Hematopoietic multipotent progenitor cell treated with erythropoietin and hydrocortisone succinate and interleukin-3 and kit ligand, for 8 days (in vitro differentiated cells): ENCODE measurements at places on chromosomes 3 and 15.
A peak's percentile ranks its signal among the peaks of the same experiment; 100 is the strongest.

- DNase-seq, result no peak
Observed at GRCh38 chr15:25416693-25417092, 22.1 kb downstream of the UBE3A start.

DNA sequence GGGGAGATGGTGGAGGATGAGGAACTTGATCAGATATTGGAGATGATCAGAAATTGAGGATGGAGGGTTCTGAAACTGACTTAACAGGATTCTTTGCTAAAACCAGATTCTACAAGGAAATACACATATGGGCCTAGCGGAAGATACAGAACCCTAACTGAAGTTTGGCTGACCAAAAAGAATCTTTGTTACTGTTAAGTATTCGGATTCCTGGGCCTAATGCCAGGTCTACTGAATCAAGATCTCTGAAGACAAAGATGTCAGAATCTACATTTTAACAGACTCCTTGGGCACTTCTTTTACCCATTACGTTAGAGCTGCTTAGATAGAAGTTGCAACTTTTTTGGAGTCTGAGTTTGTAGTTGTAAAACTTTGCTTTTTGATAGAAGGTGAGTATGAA is 137.7 kb downstream of the FNDC3B start:
- DNase-seq, result no peak

GRCh38 chr3:184703657-184704056 is 8.2 kb downstream of the MAGEF1 start:
- DNase-seq, result no peak

GRCh38 chr3:53161820-53162671 is 1.0 kb downstream of the PRKCD start:
- DNase-seq, result no peak

GRCh38 chr3:190593075-190593474 is 79.2 kb downstream of the IL1RAP start:
- no peak for DNase-seq

DNA sequence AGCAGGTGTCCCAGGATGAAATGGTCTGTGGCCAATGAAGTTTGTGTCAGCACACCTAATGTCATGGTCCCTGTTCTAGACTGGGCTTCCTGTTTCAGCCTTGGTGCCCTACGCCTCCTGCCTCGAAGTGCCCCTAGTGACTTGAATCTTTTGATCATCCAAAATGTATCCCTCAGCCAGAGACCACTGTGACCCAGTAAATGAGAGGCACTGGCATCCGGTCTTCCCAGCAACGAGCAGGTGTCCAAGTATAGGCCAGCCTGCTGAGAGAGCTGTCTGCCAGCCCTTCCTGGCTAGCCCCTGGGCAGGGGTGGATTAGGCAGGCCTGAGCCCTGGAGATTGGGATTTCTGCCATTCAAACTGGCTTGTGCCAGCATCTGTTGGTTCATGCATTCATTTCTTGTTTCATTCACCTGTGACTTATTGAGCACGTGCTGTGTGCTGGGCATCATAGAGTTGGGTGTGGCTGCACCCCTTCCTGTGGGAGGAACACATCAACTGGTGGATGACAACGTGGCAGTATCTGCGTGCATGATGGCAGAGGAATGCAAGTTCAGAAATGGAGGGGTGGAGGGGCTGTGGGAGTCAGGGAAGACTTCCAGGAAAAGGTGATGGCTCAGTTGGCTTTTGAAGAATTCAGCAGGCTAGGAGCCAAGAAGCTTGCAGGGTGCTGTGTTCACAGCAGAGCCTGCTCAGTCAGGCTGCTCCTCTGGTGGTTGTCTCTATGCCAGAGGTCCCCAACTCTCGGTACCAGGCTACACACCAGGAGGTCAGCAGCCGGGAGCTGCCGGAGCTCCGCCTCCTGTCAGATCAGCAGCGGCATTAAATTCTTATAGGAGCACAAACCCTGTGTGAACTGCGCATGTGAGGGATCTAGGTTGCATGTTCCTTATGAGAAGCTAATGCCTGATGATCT is 21.6 kb downstream of the ESYT3 start:
- DNase-seq, result no peak

DNA sequence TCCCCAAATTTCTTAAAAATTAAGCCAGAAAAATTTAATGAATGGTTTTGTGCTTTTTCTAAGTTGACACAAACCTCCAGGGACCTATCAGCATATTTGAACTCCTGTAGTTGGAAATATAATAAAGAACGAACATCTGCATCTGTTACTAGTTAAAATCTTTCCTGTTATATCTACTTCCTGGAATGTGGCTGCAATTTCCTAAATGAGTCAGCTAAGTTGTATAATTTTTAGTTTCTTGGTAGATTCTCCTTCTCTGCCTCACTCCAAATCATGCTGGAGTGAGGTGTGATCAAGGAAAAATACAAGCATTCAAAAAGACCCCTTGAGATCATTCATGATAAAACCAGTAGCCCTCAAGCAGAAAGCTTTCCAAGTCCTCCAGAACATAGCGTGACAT is 106.2 kb upstream of the MCTP2 start:
- no peak for DNase-seq

DNA sequence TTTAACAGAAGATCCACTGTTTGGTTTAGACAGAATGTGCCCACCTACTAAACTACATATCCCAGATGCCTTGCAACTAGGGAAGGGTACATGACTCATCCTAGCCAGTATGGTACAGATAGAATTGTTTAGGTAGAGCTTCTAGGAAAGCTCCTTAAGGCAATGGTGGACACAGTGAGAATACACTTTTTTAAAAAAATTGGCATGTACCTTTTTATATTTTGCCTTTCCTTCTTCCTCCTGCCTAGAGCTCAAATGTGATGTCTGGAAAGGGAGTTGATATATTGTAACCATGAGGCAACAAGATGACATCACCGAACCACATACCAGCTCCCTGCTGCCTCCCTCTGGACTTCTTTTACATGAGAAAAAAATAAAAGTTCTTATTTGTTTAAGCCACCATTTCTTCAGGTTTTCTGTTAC is 14.4 kb upstream of the C3orf80 start:
- DNase-seq, result peak; percentile 55

DNA sequence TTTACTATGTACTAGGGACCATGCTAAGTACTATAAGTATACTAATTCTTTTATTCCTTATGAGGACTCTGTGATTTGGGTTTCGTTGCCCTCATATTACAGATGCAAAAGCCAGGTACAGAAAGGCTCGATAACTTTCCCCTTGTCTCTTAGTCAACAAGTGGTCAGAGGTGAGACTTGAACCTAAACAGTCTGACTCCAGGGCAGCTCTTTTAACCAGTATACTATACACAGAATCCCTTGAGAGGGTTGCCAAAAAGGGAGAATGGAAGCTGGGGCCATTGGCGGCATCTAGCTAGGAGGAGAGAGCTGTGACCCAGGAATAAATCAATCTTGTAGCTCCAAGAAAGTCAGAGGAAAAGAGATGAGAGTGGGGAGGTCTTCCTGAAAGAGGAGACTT is 92.4 kb downstream of the TOP2B start:
- no peak for DNase-seq

DNA sequence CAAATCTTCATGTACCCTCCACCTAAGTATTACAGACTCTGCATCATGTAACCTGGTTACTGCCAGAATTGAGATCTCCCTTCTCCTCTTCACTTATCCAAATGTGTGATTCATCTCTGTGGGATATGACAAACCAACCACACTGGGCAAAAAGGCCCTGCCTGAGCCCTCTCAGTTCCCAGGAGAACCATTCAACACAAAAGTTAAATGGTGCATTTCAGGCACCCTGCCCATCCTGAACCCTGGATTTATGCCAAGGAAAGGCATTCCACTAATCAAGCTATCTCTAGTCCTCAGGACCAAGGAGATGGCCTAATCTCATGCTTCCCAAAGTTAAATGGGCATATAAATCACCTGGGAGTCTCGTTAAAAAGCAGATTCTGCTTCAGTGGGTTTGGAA is 108.5 kb downstream of the TNIK start:
- peak; percentile 39 for DNase-seq

DNA sequence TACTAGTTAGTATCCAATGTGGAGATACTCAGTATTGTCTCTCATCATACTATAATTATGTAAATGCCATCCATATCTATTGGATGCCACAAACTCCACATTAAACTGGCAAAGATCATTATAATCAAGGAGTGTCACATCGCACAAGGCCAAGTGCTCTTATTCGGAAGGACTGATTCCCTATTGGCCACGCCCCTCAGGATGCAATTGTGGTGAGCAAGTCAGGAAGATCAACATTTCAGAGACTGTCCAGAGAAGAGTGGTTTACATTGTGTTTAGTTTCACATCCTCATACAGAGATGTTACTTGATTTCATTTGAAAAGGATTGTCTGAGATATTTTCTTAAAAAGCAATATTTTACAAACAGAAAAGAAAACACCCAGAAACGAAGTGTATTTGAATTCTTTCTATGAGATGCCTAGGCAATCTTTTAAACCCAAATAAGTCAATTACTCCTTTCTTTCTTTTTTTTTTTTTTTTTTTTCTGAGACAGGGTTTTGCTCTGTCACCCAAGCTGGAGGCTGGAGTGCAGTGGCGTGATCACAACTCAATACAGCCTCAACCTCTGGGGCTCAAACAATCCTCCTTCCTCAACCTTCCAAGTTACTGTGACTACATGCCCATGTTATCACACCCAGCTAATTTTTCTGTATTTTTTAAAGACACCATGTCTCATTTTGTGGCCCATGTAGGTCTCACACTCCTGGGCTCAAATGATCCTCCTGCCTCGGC is 369.1 kb downstream of the RBMS3 start:
- no peak for DNase-seq

GRCh38 chr3:136070953-136071949 is 105.7 kb downstream of the PPP2R3A start:
- peak; percentile 19 for DNase-seq

DNA sequence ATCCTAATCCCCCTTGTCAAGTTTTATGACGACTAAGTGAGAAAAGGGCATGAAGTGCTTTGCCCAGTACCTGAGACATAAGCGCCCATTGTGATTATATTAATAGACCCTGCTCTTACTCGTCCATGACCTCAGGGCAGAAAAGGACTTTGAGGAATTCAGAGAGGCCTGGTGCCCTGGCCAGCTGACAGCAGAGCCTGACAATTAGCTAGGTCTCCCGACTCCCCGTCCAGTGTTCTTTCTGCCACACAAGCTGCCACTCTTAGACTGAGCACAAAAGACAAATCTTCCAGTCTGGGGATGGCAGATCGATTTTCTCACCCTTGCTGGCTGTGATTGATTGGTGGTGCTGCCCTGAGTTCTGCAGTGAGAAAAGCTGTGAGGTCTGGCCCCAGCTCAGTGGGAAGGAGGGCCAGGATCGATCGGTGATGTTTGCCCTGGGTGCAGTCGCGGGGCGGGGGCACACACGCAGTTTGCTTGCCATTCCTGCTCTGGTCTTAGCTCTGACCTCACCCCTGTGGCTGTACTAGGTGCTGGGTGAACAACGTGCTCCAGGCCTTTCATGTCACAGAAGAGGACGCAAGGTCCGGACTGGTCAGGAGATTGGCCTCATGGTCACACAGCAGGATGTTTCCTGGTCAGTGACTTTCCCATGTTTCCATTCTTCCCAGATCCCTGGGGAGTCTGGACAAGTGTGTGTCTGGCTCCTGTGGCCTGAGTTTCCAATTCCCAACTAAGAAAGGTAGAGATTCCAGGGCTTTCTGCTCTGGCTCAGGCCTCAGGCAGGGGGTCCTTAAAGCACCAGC is 67.4 kb upstream of the TLE3 start:
- DNase-seq, result no peak

GRCh38 chr15:65638681-65639089 is 16.9 kb downstream of the SLC24A1 start:
- DNase-seq, result peak; percentile 85

DNA sequence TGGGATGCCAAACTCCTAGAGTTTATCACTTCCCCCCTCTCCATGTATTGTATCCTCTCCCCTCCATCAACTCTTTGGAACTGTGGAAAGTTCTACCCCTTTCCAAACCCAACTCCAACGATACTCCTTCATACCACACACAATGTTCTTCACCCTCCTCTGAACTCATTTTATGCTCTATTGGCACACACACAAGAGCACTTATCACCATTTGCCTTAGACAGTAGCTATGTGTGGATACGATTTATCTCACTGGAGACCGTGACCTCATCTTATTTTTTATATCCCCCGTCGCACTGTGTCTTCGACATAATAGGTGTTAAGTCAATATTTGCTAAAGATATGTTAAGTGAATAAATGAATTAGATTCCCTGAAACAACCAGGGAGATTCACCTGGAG is 316.5 kb upstream of the PROK2 start:
- no peak for DNase-seq

- DNase-seq, result no peak
Observed at GRCh38 chr3:104886220-104886995, 480.3 kb upstream of the ALCAM start.

GRCh38 chr15:36356978-36357601 is 222.3 kb upstream of the CDIN1 start:
- DNase-seq, result no peak

DNA sequence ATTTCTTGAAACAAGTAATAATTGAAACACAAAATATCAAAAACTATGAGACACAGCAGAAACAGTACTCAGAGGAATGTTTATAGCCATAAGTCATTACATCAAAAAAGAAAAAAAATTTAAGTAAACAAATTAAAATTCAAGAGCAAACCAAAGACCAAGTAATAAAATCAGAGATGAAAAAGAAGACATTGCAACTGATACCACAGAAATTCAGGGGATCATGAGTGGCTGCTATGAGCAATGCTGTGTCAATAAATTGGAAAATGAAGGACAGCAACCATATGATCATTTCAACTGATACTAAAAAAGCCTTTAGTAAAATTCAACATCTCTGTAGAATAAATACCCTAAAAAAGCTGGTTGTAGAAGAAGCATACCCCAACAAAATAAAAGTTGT is 644.1 kb upstream of the BCHE start:
- no peak for DNase-seq

GRCh38 chr3:58068122-58068809 is 60.0 kb downstream of the FLNB start:
- peak; percentile 75 for DNase-seq

DNA sequence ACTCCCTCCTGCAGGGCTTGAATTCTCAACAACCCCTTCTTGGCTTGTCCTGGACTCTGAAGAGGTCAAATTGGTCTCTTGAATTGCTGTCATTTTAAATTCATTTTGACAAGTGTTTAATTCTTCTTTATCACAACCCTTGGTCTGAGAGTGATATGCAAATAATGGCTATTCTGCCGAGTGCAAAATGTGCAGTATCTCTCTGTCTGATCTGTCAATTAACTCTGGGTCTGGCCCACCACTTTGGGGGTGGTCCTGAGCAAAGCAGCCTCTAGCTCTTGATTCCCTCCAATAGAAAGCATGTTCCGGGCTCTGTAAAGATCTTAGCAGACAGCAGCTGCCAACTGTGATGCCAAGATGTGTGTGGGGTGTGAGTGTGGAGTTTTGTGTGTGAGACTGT is 2.2 kb upstream of the IGDCC3 start:
- DNase-seq, result no peak

GRCh38 chr3:44080474-44081072 is 161.1 kb upstream of the TOPAZ1 start:
- no peak for DNase-seq

- no peak for DNase-seq
Observed at GRCh38 chr3:50127251-50127691, 27.9 kb upstream of the SEMA3F start.
